ENCODE measurements at places on chromosomes 13 and 19. TPM values are rescaled to one million over a fixed set of nuclear protein-coding genes. Genes with fewer than 3 reads are reported as not detected.
A peak's percentile ranks its signal among the peaks of the same experiment; 100 is the strongest.

The SIGLEC10 gene
- 75.4 TPM for polyA plus RNA-seq

The SLC6A16 gene
- polyA plus RNA-seq: 16.9 TPM

The SIGLEC5 gene
- 0.12 TPM for polyA plus RNA-seq

The CDX2 gene
- polyA plus RNA-seq: not detected

GRCh38 chr19:8392017-8392591 lies 1.9 kb downstream of the RAB11B start:
- no peak for DNase-seq

DNA sequence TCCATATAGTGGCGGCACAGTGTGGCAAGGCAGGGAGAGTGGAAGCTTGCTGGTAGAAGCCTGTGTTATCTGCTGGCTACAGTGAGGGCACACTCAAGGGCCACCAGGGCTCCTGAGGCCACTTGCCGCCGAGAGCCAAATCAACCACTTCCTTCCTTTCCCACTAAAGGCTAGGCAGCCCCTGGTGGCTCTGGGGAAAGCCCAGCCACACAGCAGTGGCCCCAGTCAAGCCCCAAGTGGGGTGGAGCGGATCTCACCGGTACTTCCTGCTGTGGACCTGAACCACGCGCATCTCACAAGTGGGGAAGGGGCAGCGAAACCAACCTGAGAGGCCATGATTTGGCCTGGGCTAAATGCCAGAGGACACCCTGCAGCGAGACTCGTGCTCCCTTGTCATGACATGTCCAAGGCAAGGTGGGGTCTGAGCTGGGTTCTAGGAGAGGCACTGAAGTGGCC lies 21.9 kb upstream of the SLC35E1 start:
- DNase-seq: peak; percentile 73

DNA sequence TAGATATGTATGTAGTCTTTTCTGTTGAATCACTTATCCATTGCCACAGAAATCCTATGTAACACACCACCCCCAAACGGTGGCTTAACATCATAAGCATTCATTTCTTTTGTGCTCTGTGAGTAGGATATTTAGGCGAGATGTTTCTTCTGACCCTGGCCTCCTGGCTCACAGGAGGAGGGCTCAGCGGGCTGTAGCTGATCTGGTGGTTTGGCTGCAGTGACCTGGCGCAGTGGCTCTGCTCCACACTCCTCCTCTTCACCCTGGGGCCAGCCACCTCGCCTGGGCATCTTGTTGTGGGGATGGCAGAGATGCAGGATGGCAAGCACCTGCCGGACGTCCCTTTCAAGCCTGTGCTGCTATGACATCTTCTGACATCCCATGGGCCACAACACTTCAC lies 147.1 kb upstream of the IRS2 start:
- DNase-seq: no peak

DNA sequence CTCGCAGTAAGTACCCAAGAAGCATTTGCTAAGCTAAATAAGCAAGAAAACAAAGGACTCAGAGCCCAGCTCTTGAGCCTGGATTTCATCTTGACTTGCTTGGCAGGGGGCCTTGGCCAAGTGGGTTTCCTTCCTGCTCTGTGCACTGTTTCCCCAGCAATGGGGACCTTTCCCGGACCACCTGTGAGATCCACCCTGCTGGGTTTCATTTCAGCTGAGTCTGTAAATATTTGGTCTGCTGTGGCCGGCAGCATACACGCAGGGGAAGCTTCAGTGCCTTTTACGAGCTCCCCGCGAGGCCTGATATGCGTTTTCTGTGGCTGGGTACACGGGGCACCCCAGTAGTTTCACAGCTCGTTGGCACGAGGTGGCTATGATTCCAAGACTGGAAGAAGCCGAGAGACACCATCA lies 12.4 kb upstream of the TINCR start:
- no peak for DNase-seq

- no peak for DNase-seq
Observed at GRCh38 chr13:58056426-58056825, 424.9 kb downstream of the PCDH17 start.
